ENCODE measurements at places on chromosomes 13 and 19.
A peak's percentile ranks its signal among the peaks of the same experiment; 100 is the strongest.

- DNase-seq, result peak; percentile 13
Measured at GRCh38 chr19:37817180-37817981, 38.0 kb upstream of the ZNF573 start.

GRCh38 chr19:18007044-18007916 is 690 bp upstream of the ARRDC2 start:
- DNase-seq, result no peak

DNA sequence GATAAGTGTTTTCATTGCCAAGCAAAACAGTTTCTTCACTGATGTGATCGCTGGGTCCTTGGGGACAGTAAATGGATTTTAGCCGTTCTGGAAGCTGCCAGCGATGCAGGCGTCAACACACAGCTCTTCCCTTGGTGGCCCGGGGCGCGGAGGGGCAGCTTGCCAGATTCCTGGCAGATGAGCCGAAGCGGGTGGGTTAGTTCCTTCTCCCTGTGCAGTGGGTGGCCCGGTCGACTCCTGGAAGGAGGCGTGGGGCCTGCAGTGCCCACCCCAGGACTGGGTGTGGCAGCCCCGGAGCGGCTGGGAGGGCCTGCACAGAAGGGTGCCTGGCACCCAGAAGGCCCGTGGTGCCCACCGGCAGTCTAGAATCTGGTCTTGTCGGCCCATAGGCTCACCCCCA is 69.0 kb downstream of the KDM4B start:
- DNase-seq, result no peak

DNA sequence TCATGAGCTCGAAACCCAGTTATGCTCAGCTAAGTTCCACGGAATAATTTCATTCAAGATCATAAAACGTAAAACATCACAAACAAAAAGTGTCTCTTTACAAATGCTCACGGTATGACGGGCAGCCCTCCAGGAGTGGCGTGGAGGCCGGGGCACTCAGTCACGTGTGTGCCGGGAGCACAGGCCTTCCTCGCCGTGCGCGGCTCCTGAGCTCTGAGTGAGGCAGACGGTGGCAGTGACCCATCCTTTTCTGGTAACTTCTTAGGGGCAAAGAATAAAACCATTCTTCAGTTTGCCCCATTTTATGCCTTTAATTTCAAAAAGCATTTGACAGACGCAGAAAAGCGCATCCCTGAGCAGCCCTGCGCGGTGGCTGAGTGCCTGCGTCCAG is 72.8 kb downstream of the ATP11A start:
- no peak for DNase-seq

DNA sequence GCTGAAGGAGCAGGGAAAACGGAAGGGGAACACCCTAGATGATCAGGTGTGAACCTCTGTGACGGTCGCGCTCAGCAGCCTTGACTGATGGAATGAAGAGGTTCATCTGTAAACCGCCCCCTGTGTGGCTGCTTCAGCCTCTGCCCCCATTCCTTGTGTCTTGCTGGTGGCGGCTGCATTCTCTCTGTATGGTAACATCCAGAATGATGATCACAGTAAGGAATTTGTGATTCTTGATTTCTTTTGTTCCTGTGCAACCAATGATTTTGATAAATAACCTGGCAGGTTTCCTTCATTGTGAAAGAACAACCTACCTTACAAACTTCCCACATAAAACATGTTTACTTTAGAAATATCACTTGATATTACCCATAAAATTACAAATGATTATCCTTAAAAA is 118.7 kb upstream of the MCF2L start:
- DNase-seq, result no peak

- no peak for DNase-seq
Measured at GRCh38 chr19:8214802-8215201, 5.6 kb downstream of the CERS4 start.

DNA sequence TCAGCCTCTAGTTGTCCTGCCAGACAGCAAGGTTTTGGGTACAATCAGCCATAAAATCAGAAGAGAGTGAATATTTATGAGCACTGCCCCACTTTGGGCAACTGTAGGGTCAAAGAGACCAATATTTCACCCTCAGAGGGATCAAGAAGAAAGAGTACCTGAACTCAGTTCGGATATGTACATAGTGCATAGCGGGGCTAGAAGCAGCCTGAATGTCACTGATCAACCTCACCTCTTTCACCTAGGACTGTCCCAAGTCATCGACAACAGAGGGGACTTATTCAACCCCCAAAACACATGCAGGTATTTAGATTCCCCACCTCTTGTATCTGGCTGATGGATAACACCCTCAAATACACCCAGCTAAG is 446.9 kb downstream of the COG6 start:
- DNase-seq, result no peak

GRCh38 chr13:30872685-30873461 is 33.2 kb upstream of the MEDAG start:
- DNase-seq, result no peak

Measured in NCI-H1417 treated with DMSO at 0.1 percent for 48 hours (cell line).